Stimulated activated CD4-positive, alpha-beta T cell treated with anti-CD3 and anti-CD28 coated beads, Interleukin-1b, Interleukin-23, amount 100 ng/mL, for 4 hours (primary cell): ENCODE measurements at places on chromosomes 7 and 10.

- DNase-seq = no peak
Observed at GRCh38 chr10:11755512-11756263, 13.5 kb downstream of the ECHDC3 start.

GRCh38 chr10:31353574-31353973 is 34.6 kb downstream of the ZEB1 start:
- peak; percentile 23 for DNase-seq

- no peak for DNase-seq
Observed at GRCh38 chr10:43205681-43206390, 61.0 kb downstream of the RASGEF1A start.

DNA sequence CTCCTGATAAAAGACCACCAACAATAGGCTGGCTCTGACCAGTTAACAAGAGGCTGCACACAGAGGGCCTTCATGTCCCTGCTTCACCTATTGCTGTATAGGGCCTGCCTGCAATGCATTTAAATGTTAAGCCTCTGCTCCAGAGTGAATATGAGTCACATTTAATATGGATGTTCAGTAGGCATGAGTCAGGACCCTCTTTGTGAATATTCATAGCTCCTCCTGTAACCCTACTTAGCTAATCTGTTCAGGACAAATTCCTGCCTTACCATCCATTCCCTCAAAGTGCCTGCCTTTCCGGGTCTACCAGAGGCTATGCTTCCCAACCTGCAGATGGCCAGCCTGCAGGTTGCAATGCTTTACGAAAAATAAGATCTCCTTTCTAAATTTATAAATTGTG is 32.5 kb downstream of the ARHGAP22 start:
- no peak for DNase-seq

DNA sequence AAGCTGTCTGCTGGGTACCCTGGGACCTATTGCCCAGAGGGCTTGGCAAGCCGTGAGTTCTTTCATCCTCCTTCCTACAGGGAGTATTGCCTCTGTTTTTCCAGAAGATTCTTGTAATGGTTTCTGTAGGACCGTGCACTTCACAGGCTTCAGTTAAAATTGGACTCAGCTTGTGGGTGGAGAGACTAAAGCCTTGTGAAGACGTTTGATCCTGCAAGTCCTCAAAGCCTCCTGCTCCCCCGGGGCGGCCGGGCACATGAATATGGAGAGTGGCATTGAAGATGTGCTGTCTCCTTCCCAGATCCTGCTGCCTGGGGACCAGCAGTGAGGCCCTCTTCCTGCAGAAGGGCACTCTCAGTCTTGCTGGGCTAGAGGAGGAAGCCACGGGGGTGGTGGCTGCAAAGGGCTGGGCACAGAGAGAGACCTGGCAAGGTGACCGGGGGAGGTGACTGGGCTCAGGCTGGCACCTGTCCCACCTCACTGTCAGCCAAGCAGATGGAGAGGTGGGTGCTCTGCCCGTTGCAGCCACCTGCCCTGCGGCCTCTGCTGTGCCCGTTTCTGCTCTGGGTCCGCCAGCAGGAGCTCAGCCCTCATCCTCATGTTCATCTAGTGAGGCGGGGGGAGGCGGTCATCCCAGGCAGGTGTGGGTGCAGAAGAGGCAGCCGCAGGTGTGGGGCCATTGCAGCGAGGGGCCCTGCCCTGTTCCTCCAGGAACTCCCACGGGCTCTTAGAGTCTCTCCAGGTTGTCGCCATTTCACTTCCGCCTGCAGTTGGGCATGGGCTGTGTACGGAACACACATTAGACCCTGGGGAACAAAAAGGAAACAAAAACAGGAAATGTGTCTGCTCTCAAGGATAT is 55.7 kb downstream of the TMEM209 start:
- no peak for DNase-seq

DNA sequence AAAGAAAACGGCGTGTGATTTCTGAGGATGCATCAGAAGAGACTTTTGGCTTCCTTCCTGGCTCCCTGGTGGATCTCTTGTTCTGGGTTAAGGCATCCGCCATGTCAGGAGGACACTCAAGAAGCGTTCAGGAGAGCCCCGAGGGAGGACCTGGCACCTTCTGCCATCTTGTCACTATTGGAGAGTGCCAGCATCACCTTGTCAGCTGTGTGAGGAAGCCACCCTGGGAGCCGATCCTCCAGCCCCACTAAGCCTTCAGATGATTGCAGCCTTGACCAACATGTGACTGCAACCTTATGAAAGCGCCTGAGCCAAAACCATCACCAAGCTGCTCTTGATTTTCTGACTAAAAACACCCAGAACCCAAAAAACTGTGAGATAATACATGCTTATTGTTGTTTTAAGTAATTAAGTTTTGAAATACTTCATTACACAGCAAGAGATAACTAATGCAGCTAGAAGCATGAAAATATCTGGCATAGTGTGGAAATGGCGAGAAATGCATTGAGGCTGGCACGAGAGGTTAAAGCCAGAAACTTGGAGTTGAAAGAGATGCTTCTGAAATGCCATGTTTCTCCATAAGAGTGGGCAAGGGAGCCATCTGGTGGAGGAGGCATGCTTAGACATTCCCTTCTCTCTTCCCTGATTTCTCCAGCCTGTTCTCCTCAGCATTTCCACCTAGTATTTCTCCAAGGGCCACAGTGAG is 5.4 kb upstream of the ZFYVE27 start:
- peak; percentile 34 for DNase-seq

- no peak for DNase-seq
Observed at GRCh38 chr10:74061104-74061503, 63.2 kb downstream of the VCL start.

GRCh38 chr10:24887855-24888231 is 64.6 kb downstream of the PRTFDC1 start:
- no peak for DNase-seq

GRCh38 chr10:25547382-25547781 is 372.6 kb downstream of the GPR158 start:
- no peak for DNase-seq

GRCh38 chr10:49598986-49599385 is 11.1 kb upstream of the SLC18A3 start:
- DNase-seq = no peak

DNA sequence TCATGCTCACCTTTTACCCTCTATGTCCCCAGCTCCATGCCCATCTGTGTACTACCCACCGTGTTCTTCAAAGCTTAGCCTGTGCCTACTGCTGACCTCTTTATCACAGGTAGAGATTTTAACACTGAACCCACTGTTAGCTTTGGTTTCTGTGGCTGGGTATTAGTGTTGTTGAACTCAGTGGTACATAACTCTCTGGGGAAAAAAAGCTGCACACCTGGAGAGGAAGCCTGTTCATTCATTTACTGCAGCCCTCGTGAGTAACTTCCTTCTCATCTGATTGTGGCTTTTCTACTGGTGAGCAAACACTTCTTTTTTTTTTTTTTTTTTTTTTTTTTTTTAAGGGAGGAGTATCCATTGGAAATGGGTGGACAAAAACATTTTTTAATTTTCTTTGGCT is 326.3 kb downstream of the CCSER2 start:
- no peak for DNase-seq

GRCh38 chr10:19595212-19595845 is 220.9 kb upstream of the PLXDC2 start:
- DNase-seq = no peak

DNA sequence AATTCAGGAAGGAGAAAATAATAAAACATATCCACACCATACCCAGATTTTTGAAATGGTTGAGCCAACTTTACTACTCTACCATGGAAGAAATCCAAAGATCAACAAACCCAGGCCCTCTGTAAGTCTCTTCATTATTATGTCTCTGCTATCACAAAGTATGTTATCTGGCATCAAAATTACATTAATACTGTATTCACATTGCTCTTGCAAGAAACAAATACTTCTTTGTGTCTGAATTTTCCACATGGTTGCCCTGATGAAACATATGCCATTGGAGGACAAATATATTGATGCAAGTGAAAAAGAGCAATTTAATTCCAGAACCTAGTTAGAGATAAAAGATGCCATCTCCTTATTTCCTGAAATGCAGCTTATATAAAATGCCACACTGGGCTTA is 204.0 kb downstream of the FZD1 start:
- no peak for DNase-seq

- DNase-seq = no peak
Observed at GRCh38 chr10:127869329-127869728, 23.4 kb downstream of the CLRN3 start.

- DNase-seq = no peak
Observed at GRCh38 chr10:58570307-58570723, 57.6 kb downstream of the BICC1 start.

- DNase-seq = no peak
Observed at GRCh38 chr10:124346831-124347230, 71.9 kb downstream of the OAT start.

DNA sequence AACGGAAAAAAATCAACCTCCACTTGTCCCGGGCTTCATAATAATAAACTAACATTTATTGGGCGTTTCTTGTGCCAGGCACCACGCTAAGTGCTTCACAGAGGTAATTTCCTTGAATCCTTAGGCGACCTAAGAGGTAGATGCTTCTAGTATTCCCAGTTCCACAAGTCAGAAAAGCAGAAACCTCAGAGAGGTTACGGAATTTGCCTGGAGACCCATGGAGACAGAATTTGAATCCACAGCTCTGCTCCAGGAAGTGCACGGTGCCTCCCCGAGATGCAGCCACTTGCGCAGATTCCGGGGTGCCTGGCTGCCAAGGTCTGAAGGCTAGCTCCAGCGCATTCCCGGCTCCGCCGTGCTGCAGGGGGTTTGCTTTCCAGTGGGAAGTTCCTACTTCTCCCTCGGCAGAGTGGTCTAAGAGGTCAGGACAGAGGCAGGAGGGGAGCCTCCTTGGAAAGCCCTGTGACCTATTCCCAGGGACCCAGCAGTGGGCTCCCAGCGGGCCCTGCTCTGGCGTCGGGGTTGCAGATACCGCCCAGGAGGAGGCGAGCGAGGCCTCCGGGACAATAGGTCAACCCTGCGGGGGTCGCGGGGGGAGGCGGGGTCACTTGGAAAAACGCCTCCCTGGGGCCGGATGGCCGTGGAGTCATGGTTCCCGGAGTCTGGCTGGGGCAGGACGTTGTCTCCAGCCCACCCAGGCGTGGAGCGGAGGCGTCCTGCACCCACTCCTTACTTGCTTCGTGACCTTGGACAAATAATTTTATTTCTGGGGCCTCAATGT is 10.1 kb upstream of the NKX2-3 start:
- no peak for DNase-seq

DNA sequence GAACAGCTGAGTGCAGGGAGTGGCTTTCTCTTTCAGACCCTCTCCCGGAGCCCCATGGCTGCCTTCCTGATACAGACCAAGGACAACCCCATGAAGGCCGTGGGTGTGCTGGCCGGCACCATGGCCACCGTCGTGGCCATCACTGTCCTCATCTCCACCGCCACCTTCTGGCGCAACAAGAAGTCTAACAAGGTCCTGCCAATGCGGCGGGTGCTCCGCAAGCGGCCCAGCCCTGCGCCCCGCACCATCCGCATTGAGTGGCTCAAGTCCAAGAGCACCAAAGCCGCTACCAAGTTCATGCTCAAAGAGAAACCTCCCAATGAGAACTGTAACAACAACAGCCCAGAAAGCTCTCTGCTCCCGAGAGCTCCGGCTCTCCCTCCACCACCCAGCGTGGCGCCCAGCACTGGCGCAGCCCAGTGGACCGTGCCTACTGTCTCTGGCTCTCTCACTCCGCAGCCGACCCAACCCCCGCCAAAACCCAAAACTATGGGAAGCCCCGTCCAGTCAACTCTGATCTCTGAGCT is 11.2 kb downstream of the LRIT2 start:
- no peak for DNase-seq

DNA sequence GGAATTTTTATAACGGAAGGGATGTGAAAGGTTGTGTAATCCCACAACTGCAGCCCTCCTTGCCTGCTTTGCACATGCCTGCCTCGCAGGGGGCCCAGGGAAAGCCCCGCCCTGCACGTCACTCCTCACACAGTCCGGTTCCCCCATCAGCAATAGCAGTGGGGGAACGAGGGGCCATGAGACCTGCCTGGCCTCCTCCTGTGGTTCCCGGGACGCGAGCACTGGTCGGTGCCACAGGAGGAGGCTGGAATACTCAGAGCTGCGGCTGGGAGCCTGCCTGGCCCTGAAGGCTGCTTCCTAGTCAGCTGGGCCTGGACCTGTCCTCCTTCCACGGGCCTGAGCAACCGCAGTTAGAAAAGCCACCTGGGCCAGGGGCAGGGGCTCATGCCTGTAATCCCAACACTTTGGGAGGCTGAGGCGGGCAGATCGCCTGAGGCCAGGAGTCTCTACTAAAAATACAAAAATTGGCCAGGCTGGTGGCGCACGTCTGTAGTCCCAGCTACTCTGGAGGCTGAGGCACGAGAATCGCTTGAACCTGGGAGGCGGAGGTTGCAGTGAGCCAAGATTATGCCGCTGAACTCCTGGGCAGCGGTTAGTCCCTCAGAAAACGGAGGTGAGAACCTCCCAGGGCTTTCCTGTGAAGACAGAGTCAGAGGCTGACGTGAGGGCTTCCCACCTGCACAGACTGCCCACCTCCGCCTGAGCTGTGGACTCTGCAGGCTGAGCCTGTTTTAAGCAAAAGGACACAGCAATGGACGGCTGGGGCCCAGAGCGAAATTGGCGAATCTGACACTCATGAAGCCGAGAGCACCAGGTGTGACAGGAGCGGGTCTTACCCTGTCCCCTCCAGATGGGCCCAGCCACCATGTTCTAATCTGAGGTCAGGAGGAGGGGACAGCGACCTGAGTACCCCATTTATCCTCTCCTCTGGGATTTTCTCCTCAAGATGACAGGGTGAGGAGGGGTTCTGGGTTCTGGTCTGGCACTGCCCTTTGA is 52.9 kb downstream of the VIPR2 start:
- DNase-seq = no peak

DNA sequence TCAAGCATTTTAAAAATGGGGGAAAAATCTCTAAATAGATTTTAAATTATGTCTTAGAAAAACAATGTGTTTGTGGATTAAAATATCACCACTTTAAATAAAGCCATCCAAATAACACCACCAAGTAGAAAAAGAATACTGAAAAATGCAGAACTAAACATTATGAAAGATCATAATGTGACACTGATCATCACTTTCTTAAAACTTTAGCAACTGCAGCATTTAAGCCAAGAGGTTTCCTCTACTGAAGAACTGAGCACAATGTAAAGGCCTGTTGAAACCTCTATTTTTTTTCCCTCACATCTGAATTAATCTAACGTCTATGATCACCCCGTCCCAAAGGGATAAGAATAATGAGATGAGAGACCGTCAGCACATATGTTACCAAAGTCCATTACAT is 18.6 kb downstream of the MINDY3 start:
- no peak for DNase-seq

- no peak for DNase-seq
Observed at GRCh38 chr10:77361831-77362230, 275.8 kb downstream of the KCNMA1 start.
